Frontal cortex (tissue), 4 donors: ENCODE measurements at places on chromosomes 3 and 15.

DNA sequence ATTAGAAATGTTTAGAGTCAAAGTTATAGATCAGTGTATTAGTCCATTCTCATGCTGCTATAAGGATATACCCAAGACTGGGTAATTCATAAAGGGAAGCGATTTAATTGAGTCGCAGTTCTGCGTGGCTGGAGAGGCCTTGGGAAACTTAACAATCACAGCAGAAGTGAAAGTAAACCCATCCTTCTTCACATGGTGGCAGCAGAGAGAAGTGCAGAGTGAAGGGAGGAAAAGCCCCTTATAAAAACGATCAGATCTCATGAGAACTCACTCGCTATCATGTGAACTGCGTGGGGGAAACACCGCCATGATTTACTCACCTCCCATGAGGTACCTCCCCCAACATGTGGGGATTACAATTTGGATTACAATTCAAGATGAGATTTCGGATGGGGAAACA, 871.5 kb downstream of the DIPK2A start:
- DNase-seq, result no peak

DNA sequence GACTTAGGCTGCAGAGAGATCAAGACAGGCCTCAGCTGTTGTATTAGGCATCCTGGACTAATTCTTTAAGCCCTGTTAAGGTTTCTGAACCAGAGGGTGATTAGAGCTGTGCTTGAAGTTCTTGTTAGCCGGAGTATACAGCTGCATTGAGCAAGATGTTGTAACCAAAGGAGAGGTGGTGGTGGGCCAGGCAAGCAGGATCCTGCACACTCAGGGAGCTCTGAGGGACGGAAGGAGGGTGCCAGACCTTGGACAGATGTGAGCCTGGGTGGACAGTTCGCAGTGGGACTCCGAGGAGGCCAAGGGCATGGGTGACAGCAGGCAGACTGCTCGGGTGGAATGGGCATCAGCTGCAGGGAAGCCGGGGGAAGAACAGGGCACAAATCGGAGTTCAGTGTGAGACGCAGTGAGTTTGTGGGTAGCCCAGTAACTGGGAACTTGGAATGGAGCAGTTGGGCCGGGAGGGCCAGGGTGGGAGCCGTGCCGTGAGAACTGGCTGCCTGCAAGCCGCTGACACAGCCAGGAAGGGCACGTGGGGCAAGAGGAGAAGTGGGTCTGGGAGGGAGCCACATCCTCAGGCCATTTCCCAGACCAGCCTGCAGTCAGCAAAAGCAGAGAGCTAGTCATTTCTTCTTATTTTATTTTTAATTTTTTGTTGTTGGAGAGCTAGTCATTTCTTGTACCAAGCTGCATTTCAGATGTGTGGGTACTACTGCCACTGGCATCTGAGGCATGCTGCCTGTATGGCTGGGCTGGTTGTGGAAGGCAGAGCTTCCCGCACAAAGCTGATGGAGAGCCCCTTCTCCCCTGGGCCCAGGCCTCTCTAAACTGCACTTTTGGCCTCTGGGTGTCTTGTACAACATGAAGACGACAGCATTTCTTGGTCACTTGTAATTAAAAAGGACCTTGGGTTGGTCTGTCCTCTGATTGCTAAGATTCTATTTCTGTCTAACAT, 61.0 kb downstream of the PGPEP1L start:
- peak; percentile 44 for DNase-seq

GRCh38 chr3:150956376-150956775, 16.2 kb downstream of the CLRN1 start:
- DNase-seq, result no peak

- DNase-seq, result no peak
These were observed 123.2 kb upstream of the PLCL2 start for GRCh38 chr3:16761571-16761970.

DNA sequence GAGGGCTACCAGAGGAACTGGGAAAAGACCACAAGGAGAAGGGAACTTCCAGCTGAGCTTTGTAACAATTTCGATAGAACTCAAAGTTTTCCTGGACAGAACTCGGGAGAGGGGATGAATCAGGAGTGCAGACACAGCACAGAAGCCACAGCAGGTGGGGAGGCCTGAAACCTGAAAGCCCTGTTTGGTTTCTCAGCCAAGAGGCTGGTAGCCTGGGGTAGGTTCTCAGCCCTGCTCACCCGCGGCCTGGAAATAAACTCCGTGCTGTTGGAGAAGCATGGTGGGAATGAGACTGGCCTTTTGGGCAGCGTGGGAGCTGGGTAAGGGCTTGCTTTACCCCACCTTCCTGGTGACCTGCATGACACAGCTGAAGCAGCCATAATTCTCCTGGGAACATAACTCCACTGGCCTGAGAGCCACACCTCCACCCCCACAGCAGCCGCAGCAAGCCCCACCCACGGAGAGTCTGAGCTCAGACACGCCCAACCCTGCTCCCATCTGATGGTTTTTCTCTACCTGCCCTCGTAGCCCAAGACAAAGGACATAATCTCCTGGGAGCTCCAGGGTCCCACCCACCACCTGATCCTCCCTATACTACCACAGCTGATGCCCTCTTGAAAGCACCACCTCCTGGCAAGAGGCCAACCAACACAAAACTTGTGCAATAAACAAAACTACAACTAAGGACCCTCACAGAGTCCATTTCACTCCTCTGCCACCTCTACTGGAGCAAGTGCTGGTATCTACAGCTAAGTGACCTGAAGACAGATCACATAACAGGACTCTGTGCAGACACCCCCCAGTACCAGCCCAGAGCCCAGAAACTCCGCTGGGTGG, 52.5 kb upstream of the CHRM5 start:
- no peak for DNase-seq
